ENCODE measurements at places on chromosomes 7 and 10. TPM values are rescaled to one million over a fixed set of nuclear protein-coding genes. Genes with fewer than 3 reads are reported as not detected.
A peak's percentile ranks its signal among the peaks of the same experiment; 100 is the strongest.

GRCh38 chr7:103714376-103714927, 268.4 kb upstream of the SLC26A5 start:
- no peak for DNase-seq

- no peak for DNase-seq
Measured at GRCh38 chr7:94445696-94446194, 51.0 kb downstream of the COL1A2 start.

- DNase-seq: no peak
Measured at GRCh38 chr7:142248166-142249160, 9.4 kb downstream of the PRSS58 start.

DNA sequence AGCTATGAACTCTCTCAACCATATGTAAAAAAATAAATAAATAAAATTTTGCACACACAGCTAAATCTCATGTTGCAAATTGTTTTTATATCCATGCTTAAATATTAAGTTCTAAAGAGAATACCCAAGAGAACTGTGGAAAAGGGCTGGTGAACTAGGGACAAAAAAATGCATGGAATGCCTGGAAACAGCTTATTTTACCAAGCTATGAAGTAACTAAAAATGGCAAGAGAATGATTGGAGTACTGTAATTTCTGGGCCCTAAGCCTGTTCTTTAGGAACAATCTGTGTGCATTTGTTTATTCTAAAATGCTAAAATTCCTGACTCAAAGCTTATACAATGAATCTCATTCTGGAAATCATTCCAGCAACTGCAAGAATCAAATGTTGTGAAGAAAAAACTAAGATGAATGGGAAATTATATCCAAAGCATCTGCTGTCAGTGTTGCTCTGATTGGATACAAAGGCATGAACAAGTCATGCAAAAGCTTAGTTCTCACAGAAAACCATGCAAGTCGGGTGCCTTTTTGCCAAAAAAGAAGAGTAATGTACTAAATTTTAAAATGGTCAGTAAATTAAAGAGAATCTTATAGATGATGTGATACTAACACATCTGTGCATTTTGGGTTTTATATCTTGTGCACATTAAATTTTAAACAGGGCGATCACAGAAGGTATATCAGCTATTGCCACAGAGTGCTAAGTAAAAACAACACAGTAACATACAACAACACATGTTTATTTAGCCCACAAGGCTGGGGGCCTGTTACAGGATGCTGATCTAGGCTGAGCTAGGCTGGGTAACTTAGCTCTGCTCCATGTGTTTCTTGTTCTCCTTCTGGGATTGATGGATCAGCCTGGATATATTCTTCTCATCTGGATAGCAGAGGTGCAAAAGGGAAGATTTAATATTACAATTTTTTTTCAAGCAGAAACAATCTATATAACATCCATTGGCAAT, 453.5 kb upstream of the SEMA3A start:
- DNase-seq: peak; percentile 39

DNA sequence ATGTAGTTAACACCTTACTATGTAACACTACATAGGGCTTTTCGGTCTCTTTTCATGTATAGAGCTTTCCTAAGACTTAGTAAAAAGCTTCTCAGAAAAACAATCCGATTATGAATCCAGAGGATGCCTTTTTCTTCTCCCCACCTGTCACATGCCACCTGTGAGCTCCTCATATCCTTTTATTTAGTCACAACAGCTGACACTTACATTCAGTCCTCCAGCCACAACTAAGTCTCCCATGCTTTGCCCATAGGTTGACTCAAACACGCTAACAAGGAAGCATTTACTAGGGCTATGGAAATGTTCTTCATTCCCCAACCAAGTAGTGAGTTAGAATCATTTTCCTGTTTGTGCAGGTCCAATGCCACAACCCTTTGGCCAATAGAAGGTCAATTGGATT, 7.9 kb downstream of the ENO4 start:
- no peak for DNase-seq

DNA sequence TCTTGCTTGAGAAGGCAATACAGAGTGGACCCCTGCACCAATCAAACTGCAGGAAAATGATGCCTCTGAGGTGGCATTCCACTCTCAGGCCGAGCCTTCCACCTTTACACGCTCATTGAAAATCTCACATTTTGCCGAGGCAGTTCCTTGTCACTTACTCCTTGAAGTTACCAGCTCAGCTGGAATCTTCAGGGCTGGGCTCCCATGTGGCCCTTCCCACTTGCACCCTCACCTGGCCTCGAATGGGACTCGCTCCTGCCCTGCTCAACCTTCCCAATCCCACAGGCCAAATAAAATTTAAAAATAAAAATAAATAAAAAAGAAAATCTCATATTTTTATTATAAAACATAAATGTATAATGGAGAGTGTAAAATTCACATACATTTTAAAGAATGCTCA, 790.7 kb upstream of the COBL start:
- no peak for DNase-seq

DNA sequence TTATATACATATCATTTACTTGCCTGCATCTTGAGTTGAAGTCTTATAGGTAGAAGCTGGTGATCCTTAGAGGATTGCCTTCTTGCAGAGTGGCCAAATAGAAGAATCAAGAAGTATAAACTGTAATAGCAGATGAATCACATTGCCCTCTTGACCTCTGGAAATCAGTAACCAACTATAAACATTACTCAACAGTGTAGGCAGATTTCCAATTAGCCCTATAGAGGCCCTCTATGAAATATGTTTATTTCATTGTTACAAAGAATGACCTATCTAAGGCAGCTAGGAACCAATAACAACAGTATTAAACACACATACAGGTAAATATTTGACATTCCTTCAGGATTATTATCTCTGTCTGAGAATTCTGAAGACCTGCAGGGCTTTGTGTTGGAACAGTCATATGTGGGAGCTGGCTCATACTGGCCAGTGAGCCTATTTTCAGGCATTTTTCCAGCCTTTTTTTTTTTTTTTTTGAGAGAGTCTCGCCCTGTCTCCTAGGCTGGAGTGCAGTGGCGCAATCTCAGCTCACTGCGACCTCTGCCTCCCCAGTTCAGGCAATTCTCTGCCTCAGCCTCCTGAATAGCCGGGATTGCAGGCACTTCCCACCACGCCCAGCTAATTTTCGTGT, 7.2 kb upstream of the SRI start:
- no peak for DNase-seq

GRCh38 chr7:43569424-43569823, 13.5 kb upstream of the STK17A start:
- no peak for DNase-seq

GRCh38 chr10:21519941-21520436, 5.5 kb downstream of the SKIDA1 start:
- DNase-seq: no peak

DNA sequence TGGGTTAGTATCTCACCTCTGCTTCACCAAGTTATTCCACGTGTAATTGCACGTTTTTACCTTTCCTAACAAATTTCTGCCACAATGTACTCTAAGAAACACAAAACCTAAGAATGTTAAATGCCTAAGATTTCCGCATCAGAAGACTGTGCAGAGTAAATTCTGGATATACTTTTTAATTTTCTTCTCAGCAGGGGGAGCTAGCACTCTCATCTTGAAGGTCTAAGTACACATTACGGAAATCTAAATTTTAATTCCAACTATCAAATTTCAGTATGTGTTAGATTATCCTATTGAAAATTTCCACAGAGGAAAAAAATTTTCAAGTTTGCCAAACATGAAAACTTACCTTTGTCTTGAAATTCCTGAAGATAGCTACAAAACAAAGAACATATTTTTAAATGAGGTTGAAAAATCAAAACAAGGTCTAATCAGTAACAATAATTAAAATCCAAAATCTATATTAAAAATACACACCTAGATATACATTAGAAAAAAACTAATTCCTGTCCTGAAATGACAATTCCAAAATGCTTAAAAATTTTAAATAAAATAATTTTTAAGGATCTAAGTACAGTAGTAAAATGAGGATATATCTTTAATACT, 10.5 kb downstream of the SKAP2 start:
- peak; percentile 48 for DNase-seq

GRCh38 chr10:83816942-83817341, 322.4 kb upstream of the GHITM start:
- DNase-seq: no peak

DNA sequence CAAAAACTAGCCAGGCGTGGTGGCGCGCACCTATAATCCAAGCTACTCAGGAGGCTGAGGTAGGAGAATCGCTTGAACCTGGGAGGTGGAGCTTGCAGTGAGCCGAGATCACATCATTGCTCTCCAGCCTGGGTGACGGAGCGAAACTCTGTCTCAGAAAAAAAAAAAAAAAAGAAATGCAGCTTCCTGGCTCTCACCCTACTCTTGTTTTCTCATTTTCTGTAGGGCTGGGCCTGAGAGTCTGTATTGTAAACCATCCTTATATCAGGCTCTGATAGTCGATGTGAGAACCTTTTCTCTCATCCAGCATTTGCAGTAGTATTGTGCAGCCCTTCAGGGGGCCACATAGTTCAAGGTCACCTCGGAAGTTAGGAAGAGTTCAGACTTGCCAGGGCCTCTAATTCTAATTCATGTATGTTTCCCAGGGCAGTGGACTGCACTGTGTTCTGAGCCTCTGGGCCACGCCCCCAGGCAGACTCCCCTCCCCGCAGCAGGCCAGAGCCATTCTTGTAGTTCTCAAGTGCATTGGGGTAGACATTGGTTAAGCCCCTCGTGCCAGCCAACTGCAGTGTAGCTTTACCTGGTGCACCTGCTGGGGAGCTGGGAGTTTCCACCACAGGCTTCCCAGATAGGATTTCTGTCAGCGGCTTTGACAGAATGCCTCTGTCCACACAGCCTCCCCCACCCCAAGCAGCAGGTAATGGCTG, 38.3 kb upstream of the PDCD4 start:
- no peak for DNase-seq

- no peak for DNase-seq
Measured at GRCh38 chr10:129472696-129473555, 5.9 kb downstream of the MGMT start.

DNA sequence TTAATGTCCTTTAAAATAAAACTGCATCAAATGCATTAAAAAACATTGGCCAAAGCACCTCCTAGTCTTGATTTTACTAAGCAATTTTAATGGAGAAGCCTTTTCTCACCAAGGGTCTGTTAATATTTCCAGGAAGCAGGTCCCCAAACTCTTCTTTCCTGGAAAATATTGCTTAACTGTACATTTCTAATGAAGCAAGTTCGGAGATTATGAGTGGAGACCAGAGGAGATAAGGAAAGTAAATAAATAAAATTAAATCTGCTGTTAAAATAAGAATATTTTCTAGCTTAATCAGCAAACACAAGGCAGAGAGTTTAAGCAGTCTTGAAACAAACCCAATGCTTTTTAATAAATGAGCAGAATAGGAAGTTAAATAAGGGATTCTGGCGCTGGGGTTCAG, 322.4 kb downstream of the PTEN start:
- DNase-seq: no peak

DNA sequence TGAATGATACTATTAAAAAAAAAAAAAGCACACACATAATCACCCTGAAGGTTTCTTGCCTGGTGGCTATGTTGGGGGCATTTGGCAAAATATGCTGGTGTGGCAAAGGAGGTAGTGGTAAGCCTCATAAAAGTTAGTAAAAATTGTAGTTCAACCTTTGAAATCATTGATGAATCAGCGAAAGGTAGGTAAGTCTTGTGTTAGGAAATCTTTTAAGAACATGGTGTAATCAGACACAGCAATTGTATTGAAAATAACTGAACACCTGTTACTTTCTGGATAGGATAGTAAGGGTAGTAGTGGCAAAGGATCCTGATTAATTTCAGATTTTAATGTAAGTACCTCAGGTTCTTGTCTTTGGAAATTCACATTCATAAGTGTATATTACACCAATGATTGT, 40.9 kb downstream of the CALML5 start:
- no peak for DNase-seq

DNA sequence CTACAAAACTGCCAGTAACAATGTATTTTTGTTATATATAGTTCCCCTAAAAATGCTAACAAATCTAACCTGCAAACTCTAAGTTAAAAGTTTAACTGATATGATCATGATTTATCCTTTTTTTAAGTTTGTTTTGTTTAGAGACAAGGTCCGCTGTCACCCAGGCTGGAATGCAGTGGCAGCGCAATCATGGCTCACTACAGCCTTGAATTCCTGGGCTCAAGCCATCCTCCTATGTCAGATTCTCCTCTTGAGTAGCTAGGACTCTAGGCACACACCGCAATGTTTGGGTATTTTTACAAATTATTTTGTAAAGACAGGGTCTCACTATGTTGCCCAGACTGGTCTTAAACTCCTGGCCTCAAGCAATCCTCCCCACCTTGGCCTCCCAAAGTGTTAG, 46.6 kb downstream of the ORC5 start:
- no peak for DNase-seq

GRCh38 chr10:78623578-78624215, 445.1 kb upstream of the ZMIZ1 start:
- DNase-seq: no peak

- DNase-seq: no peak
Measured at GRCh38 chr7:24874791-24875190, 105.2 kb downstream of the OSBPL3 start.

GRCh38 chr10:84076047-84076388, 63.3 kb upstream of the GHITM start:
- no peak for DNase-seq

- peak; percentile 5 for DNase-seq
Measured at GRCh38 chr10:59872892-59873463, 33.4 kb downstream of the CCDC6 start.

- no peak for DNase-seq
Measured at GRCh38 chr7:379456-380138, 89.6 kb downstream of the FOXL3 start.

DNA sequence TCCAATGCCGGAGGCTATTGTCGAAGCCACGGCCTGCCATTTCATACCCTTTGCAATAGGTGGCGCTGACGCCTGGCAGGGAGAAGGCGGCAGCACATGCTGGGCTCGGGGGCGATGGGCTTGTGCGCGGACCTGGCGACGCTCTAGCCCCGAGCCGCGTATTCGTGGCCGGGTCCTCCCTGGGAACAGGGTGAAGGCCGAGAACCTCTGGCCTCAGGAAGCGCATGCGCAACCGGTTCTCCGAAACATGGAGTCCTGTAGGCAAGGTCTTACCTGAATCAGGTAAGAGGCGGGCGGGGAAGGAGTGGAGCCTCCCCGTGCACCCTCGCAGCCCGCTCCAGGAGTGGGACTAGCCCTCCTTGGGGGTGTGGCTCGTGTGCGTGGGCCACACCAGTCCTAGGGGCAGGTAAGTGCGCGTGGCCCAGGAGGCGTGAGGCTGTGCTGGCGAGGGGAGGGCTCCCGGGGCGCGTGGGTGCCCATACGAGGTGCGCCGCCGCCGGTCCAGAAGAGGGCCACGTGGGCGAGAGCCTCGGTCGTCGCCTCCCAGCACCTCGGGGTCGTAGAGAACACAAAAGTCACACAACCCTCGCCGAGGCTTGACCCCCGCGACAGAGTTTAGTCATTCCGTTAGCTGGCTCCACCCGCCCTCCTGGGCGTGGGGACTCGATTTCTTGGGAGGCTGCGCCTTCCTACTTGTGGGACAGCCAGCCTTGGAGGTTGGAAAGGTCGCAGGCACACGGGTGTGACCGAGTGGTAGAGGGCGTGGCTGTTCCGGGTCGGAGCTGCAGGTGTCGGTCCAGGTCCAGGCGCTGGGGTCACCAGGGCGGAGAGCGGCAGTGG, 5.6 kb upstream of the MEST start:
- DNase-seq: no peak

GRCh38 chr7:150931199-150931869, 46.8 kb downstream of the KCNH2 start:
- no peak for DNase-seq

Gene STEAP1B
- 16.4 TPM for total RNA-seq

Gene SPDYE2B
- total RNA-seq: not detected

Gene ABCB4
- 0.78 TPM for total RNA-seq

Gene LIPF
- 0.18 TPM for total RNA-seq

Gene ECHDC3
- 3.7 TPM for total RNA-seq

Gene MSMB
- total RNA-seq: not detected

Gene GOLGA7B
- not detected for total RNA-seq

Gene IKZF1
- total RNA-seq: not detected

Gene AIMP2
- 69.5 TPM for total RNA-seq

Gene ZEB1
- total RNA-seq: 105 TPM
